ENCODE measurements at places on chromosomes 4 and X. TPM values are rescaled to one million over a fixed set of nuclear protein-coding genes. Genes with fewer than 3 reads are reported as not detected.

DNA sequence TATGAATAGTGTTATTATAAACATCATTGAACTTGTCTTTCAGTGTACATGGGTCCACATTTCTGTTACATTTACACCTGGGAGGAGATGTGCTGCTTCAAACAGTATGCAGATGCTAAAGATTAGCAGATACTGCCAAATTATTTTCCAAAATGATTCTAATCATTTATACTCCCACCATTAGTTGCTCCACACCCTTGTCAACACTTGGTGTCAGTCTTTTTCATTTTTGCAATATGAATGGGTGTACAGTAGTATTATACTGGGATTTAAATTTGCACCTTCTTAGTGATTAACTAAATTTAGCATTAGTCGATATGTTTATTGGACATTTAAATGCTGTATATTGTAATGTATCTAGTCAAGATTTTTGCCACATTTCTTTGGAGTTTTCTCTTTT lies 131.6 kb upstream of the GRID2 start:
- DNase-seq: no peak

Gene BCAP31
- 172 TPM for total RNA-seq

DNA sequence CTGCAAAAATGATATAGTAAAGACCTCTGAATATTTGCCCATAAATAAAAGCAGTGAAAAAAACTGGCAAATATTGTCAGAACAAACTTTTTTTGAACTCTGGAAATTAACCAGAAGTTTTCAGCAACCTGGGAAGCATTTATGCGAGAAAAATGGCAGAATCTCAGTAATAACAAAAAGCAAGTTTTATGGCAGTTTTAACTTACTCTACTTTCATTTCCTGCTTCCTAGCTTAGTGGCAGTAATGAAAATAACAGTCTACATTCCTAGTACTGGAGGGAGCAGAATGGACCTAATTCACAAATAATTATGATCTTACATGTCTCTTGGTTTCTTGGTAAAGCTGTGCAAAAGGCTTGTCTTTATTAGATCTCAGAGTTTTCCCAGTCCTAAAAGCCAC lies 460.1 kb downstream of the NAF1 start:
- DNase-seq: no peak

DNA sequence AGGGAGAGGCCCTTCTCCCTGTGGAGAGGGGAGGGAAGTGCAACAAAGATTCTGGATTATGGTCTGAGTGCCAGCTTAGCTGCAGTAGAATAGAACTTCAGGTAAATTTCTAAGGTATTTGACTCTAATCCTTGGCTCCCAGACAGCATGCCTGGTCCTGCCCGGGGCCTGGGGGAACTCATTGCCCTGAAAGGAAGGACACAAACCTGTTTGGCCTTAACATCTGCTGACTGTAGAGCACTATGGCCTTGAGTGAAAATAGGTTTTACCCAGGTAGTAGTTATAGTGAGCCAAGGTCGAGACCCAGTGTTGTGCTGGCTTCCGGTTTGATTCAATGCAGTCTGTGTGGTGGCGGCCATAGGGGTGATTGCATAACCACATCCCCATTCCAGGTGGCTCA lies 64.4 kb downstream of the RPS6KA6 start:
- no peak for DNase-seq

DNA sequence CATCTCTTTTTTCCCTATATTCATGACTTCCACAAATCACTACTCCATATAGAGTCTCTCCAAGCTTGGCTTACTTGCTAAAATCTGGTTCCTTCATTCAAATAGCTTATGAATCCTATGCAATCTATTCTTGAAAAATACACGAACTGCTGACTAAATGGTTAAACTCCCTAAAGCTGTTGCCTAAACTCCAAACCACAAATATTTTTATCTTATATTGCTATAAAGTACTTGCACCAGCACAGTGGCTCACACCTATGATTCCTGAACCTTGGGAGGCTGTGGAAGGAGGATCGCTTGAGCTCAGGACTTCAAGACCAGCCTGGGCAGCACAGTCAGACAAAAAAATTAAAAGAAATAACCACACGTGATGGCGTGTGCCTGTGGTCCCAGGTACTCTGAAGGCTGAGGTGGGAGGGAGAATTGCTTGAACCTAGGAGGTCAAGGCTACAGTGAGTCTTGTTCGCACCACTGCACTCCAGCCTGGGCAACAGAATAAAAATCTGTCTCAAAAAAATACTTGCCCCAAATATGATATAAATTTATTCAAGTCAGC lies 2.2 kb downstream of the FBXO8 start:
- DNase-seq: no peak

DNA sequence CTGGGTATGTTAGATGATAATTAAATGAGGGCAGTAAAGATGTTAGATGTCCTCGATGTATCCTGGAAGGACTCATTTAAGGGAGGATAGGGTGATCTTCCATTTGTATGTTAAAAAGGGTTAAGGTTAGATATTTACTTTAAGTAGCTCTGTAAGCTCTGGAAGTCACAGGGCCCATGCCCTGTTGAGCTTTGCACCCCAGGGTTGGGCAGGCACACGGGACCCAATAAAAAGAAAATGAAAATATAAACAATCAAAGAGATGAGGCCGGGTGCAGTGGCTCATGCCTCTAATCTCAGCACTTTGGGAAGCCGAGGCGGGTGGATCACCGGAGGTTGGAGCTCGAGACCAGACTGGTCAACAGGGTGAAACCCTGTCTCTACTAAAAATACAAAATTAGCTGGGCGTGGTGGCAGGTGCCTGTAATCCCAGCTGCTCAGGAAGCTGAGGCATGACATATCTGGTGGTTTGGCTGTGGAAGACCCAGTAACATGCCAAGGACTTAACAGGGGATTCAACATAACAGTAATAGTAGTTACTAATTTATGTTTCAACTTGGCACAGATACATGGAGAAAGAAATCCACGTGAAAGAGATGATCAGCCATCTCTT lies 16.9 kb upstream of the PHEX start:
- DNase-seq: no peak

GRCh38 chrX:151790481-151791160 lies 56.1 kb downstream of the CNGA2 start:
- DNase-seq: no peak

- no peak for DNase-seq
Measured at GRCh38 chr4:5393911-5394513, 314.3 kb downstream of the EVC2 start.

Gene CLDN2
- 0.11 TPM for total RNA-seq

- no peak for DNase-seq
Measured at GRCh38 chrX:1336948-1337779, 579 bp downstream of the IL3RA start.

DNA sequence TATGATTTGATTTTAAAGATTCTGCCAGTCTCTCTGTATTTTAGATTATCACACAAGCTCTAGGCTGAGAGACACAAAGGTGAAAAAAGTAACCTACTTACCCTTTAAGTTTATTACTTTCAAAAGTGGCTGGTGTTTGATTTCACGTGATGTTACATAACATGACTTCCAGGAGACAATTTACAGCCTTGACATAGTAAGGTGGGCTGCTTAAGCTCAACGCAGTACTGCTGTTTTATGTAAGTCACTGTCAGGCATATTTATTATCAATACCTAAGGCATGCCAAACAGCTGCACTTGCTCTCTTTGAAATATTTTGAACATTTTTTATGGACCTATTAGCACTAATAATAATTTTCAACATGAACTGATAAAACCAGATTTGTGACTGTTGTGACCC lies 451.5 kb upstream of the FAM241A start:
- no peak for DNase-seq

DNA sequence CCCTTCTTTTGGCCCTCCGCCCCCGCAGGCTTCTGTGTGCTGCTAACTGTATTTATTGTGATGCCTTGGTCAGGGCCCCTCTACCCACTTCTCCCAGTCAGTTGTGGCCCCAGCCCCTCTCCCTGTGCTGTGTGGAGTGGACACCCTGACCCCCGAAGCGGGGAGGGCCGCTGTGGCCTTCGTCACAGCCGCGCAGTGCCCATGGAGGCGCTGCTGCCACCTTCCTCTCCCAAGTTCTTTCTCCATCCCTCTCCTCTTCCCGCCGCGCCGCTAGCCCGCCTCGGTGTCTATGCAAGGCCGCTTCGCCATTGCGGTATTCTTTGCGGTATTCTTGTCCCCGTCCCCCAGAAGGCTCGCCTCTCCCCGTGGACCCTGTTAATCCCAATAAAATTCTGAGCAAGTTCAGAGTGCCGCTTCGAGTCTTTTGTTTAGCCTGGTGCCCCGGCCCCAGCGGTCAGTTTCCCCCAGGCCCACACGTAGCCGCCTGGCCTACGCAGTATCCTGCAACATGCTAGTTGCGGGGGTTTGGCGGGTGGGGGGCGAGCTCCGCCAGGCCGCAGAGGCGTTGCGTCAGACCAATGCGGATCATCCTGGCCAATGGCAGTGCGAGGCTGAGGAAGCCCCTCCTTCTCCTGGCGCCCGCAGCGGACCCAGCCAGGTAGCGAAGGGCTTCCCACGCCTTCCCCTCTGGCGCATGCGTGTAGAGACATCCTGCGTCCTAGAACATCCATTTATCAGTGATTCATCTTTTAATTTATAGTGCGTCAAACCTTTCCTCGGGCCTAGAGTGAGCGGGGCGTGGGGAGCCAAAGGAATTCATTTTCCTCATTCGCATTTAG lies 5.6 kb upstream of the KANTR start:
- no peak for DNase-seq

GRCh38 chr4:42562016-42562415 lies 94.9 kb downstream of the ATP8A1 start:
- no peak for DNase-seq

- no peak for DNase-seq
Measured at GRCh38 chr4:7967501-7968261, 28.0 kb upstream of the AFAP1 start.

- DNase-seq: no peak
Measured at GRCh38 chr4:152771741-152772533, 7.6 kb downstream of the TIGD4 start.

Data from osteocyte (in vitro differentiated cells).